ENCODE measurements at places on chromosomes 13 and 19.

GRCh38 chr19:23365222-23365621 lies 30.0 kb downstream of the ZNF91 start:
- DNase-seq, result no peak

- no peak for DNase-seq
Measured at GRCh38 chr13:52686376-52686775, 33.7 kb downstream of the SUGT1 start.

GRCh38 chr13:90187478-90188350 lies 1159.8 kb upstream of the MIR17HG start:
- no peak for DNase-seq

DNA sequence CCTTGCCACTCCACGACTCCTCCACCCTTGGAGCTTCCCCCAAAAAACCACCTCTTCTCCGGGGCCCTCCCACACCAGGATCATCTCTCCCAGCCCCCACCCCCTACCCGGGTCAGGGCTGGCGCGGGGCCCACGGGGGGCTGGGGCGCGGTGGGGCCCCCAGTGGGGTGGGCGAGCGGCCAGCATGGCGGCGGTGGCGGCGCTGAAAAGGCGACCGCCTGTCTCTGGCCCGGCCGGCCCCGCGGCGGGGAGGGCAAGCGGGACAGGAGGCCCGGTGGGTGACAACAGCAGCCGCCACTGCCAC lies 850 bp downstream of the DYRK1B start:
- DNase-seq, result no peak

DNA sequence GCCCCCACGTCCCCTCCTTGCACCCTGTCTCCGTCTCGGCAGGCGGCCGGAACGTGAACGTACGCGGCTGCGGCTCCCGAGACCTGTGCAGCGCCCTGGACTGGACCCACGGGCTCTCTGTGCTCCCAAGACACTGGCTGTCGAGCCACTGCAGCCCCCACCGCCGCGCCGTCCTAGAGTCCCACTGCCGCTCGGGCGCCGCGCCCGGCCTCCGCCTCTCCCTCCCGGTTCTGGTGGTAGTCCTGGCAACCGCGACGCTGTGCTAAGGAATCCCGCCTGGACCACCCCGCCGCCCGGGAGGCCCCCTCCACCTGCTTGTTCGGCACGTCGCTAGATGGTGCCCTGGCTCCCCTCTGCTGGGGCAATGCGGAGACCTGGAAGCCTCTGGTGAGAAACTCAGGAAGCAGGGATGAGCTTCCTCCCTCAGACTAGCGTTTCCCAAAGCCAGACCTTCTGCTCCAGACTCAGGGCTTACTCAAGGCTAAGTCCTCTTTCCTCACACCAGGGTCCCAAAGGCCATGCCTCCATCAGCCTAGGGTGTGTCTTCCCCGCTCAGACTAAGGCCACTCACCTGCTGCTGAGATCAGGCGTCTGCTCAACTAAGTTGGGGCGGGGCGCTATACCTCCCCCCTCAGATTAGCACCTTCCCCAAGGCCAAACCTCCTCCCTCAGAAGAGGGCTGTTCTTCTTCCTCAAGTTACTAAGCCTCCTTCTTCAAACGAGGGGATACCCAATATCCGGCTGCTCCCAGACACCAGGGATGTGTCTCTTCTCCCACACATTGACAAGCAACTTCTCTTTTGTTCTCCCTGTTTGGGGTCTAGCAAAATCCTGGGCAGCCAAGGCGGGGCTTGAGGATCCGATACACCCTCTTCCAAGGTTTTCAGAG lies 16.1 kb upstream of the IRGC start:
- DNase-seq, result no peak

- DNase-seq, result no peak
Measured at GRCh38 chr19:41225238-41226052, 6.4 kb downstream of the AXL start.

DNA sequence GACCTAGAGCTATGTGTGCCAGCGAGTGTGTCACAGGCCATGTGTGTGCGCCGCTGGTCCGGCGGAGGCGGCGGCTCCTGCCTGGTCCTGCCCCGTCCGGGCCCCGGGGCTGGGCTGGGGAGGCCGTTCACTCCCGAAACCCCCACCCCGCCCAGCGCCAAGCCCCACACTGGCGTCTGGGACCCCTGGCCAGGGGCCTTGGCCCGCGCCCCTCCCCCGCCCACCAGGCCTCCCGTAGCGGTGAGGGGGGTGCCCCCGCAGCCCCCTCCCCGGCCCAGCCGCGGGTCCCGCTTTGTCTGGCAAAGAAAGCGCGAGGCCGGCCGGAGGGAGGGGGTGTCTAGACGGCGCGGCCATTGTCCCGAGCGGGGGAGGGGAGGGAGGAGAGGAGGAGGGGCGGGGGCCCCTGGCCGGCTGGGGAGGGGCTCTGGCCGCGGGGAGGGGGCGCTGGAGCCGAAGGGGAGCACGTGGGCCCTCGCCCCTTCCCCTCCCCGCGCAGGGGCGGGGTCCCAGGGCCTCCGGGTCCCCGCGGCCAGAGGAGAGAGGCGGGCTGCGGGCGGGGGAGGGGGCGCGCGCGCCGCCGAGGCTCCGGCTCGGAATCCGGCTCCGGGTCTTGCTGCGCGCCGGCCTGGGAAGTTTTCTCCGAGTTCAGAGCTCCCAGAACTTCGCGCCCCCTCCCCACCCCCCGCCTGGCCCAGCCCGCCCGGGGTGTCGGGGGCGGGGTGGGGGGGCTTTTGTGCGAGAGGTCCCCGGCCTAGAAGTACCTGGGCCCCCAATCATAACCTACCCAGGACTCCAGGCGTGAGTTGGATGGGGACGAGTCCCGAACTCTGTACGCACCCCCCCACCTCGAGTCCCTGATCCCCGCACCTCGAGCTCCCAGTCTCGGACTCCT lies 888 bp downstream of the NOTCH3 start:
- no peak for DNase-seq

- no peak for DNase-seq
Measured at GRCh38 chr13:76474356-76474755, 411.8 kb downstream of the KCTD12 start.

GRCh38 chr19:45376045-45376724 lies 5.8 kb upstream of the ERCC2 start:
- DNase-seq, result no peak

DNA sequence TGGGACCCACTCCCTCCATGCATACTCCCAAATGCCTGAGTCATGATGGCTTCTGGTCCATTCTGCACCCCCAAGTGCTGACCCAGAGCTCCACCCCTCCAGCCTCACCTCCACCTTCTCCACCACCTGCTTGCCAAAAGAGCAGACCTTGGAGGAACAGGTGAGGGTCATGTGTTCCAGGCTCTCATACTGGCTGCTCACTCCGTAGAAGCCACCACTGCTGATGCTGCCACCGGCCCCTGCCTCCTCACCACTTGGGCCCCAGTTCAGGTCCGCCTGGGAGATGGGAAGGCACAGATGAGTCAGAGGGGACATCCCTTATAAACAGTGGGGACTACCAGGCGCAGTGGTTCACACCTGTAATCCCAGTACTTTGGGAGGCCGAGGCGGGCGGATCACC lies 7.9 kb downstream of the CD37 start:
- DNase-seq, result no peak

DNA sequence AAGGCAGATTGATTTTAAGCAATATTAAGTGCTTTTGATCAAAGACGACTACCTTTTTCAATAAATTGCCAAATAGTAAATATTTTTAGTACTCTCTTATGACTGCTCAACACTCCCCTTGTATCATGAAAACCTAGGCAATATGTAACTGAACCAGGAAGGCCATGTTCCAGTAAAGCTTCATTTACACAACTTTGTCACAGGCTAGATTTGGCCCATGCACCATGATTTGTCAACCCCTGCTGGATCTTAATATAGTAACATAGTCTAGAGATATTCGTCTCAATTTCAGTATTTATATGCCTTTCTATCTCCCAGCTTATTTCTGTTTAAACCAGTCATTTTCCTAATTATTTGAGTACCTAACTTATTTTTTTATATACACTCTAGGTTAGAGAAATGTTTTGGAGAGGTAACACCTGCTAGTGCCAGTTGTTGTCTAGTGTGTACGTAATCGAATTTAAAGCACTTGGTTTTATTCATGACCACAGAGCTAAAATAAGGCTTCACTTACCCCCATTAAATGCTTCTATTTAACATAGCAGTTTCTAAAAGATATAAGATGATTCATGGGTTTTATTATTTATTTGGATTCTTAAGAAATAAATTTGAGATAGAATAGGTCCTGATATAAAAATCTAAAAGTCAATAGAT lies 21.0 kb downstream of the TPP2 start:
- DNase-seq, result no peak

DNA sequence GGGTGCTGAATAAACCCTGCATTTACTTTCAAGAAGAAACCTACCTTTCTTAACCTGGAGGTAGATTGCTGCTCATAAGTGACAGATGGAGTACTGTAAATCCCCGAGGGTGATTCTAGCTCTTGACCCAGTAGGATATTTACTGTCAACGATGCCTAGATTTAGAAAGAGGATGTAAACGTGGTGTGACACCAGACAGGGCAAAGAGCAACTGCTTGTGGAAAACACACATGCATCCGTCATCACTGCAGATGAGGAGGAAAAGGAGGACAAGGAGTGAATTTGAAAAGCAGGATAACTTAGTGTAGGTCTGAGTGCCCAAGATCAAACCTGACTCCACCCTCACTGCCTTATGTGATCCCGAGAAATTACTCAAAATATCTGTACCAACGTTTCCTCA lies 9.8 kb upstream of the CLN5 start:
- no peak for DNase-seq

- DNase-seq, result no peak
Measured at GRCh38 chr19:40921005-40921897, 39.2 kb upstream of the CYP2A7 start.

- DNase-seq, result no peak
Measured at GRCh38 chr13:35812736-35813135, 318.4 kb downstream of the DCLK1 start.

DNA sequence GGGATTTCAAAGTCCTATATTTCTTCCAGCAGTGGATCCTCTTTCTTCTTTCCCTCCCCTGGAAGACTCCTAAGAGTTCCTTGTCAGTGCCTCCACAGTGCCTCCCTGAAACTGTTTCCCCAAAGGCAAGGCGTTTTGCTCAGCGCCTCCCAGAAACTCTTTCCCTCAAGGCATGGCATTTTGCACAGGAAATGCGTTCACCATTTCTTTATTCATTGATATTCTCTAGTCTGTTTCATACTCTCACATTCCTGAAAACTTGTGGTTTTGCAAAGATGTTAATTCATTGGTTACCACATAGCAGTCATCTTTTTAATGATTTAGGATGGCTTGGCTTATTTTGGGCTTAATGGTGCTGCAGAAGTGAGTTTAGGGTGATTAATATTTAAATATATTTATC lies 177.3 kb upstream of the SLC10A2 start:
- DNase-seq, result no peak

GRCh38 chr13:112852808-112853207 lies 116.2 kb upstream of the MCF2L start:
- no peak for DNase-seq

DNA sequence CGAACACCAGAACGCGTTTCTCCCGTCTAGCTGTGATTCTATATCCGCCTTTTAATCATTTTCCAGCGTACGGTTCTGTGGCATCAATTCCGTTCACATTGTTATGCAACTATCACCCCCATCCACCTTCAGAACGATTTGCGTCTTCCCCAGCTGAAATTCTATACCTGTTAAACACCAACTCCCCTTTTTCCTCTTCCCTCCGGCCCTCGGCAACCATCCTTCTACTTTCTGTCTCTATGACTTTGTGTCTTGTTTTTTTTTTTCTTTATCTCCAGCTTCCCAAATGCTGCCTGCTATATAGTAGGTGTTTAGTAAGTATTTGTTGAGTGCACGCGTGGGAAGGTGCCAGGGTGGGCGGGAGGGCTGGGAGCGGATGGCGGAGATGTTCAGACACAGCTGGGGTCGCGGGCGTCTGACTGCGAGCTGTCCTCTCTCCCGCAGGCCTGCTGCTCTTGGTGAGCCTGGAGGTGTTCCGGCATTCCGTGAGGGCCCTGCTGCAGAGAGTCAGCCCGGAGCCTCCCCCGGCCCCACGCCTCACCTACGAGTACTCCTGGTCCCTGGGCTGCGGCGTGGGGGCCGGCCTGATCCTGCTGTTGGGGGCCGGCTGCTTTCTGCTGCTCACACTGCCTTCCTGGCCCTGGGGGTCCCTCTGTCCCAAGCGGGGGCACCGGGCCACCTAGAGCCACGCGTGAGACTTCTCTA lies 20.2 kb downstream of the CACNG6 start:
- no peak for DNase-seq

- DNase-seq, result no peak
Measured at GRCh38 chr13:66424422-66424821, 805.7 kb downstream of the PCDH9 start.

DNA sequence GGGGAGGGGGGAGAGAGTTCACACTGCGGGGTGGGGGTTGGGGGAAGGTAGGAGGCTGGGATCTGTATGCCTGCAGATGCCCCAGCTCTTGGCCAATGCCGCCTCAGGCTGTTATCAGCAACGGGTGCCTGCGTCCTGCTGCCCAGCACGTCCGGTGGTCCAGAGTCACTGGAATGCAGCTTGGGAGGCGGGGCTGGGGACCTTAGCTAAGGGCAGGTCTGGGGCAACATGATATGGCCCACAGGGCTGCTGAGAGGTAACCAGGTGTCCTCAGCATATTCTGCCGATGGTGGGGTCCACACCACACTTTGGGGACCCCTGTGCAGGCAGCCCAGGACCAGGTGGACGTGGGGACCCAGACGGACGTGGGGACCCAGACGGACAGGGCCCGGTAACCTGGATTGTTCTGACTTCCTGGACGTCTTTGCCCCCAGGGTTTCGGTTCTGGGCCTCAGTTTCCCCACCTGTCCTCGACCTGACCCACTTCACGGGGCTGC lies 668 bp upstream of the ARHGAP45 start:
- DNase-seq, result no peak

DNA sequence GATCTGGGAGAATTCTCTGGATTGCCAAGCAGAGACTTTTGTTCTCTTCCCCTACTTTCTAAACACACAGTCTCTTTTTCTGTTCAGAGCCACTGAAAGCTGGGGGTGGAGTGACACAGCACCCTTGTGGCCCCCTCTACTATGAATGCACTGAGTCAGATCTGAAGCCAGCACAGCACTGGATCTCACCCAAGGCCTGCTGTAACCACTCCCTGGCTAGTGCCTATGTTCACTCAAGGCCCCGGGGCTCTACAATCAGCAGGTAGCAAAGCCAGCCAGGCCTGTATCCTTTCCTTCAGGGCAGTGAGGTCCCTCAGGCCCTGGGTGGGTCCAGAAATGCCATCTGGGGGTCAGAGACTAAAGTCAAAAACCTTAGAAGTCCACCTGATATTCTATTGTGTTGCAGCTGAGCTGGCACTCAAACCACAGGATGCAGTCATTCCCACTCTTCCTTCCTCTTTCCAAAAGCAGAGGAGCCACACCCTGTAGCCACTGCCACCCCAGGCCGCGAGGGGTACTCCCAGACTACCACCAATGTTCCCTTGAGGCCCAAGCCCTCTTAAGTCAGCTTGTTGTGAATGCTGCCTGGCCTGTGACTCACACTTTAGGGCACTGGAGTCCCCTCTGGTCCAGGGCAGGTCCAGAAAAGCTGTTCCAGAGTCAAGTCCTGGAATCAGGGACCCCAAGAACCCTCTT lies 110.1 kb upstream of the RXFP2 start:
- DNase-seq, result no peak

DNA sequence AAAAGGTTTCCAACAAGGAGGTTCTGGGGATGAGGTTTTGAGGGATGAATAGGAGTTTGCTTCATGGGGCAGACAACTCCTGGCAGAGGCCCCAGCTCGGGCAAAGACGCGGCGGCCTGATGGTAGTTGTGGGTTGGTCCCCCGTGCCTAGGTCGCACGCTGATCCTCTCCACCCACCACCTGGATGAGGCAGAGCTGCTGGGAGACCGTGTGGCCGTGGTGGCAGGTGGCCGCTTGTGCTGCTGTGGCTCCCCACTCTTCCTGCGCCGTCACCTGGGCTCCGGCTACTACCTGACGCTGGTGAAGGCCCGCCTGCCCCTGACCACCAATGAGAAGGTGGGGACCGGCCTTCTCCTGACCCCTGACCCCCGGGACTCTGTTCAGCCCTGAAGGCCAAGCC lies 11.9 kb downstream of the ABCA7 start:
- DNase-seq, result no peak
